ENCODE measurements at places on chromosomes 6 and 20.

DNA sequence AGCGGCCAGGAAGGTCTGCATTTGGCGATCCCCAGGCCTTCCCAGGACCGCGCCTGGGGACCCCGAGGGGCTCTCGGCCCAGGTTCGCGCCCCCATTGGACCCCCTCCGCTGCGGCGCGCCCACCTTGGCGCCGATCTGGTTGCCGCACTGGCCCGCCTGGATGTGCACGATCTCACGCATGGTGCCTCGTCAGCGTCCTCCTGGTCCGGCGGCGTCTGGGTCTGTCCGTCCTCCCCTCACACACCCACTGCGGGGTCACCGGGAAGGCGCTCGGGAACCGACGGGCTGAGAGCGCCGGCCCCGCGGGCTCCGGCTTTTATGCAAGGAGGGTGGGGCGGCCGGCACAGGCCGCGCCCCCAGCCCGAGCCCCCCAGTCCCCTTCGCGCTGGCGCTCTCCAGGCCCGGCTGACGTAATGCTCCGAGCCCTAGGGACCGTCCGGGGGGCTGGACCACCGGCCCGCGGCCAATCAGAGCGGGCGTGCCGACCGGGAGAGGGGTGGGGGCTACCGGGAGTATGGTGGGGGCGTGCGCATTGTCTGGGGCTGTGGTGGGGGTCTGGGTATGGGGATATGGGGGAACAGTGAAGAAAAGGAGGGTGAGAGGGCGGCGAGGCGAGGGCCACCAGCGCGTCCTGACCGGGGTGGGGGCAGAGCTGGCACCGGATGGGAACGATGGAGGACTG lies at the start of gene TUBB2B:
TSS of gene TUBB2B (minus strand) at position 291 of the 683 bp plus-strand sequence. CDS start at position 181, 110 bp downstream.
- DNase-seq = peak; percentile 96

- no peak for DNase-seq
Observed at GRCh38 chr20:16397086-16397485, 176.2 kb downstream of the KIF16B start.

GRCh38 chr6:45696738-45697137 lies 318.9 kb downstream of the CLIC5 start:
- DNase-seq = no peak

- DNase-seq = no peak
Observed at GRCh38 chr6:112636650-112637262, 289.6 kb downstream of the RFPL4B start.

DNA sequence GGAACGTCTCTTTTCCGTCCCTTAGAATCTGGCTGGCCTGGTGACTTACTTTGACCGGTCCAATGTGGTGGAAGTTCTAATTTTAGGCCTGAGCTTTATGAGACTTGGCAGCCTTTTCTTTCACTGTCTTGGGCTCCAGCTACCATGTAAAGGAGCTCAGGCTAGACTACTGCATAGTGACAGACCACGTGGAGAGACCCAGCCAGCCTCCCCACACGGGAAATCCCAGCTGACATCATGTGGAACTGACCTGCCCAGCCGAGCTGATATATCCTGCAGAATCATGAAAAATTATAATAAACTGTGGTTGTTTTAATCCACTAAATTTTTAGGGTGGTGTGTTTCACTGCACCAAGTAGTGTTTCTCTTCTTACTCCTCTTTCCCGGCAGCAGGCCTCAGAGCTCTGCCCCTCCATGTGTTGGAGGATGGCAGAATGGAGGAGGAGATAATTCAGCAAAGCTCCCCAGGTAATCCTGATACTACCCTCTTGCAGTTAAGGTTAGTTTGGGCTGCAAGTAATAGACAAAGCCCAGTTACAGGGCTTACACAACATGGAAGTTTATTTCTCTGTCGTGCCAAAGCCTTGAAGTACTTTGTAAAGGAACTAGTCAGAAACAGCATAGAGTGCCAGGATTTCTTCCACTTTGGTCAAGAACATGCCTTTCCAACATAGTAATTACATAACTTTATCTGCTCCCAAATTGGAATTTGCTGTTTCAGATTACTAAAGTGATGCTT lies 87.5 kb downstream of the SH3BGRL2 start:
- DNase-seq = no peak

DNA sequence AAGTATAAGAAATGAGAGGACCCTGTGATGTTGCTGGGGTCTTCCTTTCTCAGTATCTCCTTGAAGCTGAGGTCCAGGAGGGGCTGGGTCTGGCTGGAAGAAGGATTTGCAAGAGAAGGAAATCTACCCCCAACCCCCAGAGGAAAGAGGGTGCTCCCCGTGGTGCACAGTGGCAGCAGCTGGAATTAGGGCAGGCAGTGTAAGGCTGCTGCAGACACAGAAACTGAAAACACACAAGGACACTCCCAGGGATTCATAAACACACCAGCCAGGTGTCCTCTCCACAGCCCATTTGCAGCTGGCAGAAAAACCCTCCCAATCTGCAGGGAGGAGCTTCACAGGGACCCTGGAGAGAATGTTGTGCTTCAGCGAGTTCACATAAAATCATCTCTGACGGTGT lies 297.2 kb downstream of the CDH26 start:
- no peak for DNase-seq

DNA sequence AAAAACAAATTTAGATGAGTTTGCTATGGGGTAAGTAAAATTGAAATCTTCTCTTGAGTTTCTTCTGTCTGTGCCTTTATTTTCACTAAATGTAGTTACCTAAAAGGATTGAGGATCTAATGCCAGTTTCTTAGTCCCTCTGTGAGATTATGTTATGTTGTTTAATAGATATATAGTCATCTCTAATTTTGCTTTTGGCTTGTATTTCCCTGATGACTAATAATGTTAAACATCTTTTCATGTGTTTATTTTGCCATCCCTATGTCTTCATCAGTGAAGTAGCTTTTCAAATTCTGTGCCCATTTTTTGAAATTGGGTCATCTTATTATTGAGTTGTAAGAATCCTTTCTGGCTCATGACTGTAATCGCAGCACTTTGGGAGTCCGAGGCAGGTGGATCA lies 13.7 kb downstream of the QRSL1 start:
- DNase-seq = no peak

DNA sequence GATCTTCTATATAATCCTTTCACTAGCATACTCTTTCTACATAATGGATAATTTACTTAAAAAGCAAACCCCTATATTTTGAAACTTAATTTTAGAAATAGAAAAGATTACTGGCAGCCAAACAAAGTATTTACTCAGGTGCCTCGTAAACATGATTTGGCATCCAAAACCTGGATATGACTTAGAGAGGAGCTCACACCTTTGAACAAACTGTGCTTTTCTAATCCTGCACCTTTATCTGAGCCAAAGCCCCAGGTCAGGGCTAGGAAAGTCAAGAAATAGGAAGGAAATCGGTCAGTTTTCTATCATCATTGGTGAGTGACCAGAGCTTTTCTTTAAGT lies 170.9 kb downstream of the PHF3 start:
- no peak for DNase-seq

DNA sequence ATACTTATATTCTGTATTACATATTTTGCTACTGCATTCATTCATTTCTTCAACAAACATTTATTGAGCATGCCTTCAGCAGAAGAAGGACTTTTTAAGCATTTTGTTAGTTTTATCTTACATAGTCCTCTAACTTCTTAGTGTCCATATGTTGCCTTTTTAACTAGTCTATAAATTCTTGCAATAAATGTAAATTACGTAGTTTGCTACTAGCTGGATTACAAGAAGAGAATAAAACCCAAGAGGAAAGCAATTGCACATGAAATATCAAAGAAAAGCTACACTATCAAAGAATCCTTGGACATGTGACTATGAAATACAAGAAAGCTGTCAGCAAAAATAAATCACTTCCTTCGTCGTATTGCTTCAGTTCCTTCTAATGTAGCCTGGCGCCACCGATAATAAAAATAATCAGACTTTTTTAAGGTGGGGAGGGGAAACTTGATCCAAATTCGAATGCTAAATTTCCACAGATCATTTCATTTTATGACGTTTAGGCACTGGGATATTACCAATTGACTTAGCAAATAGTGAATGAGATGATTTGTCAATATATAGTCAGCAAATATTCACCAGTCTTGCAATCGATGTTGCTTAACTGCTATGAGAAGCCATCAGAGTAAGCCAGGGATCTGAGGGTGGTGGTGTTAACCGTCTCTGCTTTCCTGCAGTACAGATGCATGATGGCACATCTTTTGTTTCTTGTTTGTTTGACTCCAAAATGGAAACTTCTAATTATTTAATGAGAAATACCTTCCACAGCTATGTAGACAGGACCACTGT lies 258.7 kb upstream of the EXOC2 start:
- DNase-seq = no peak

DNA sequence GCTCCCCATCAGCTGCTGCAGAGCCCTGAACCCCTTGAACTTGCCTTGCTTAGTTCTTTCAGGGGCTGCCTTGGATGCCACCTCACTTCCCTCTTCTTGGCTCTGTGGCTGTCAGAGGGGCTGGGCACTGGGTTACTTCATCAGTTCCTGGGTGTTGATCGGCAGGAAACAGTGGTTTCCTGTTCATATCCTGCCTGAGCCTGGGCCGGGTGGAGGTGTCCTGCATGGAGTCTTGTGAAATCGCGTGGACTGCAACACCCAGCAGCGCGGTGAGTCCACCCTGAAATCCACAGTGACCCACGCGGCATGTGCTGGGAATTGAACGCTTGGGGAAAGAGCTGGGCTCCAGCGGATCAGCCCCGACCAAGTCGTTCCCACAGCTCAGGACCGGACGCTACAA lies 97.5 kb downstream of the CDH26 start:
- DNase-seq = no peak

- no peak for DNase-seq
Observed at GRCh38 chr20:56403465-56403864, 8.6 kb upstream of the CASS4 start.

DNA sequence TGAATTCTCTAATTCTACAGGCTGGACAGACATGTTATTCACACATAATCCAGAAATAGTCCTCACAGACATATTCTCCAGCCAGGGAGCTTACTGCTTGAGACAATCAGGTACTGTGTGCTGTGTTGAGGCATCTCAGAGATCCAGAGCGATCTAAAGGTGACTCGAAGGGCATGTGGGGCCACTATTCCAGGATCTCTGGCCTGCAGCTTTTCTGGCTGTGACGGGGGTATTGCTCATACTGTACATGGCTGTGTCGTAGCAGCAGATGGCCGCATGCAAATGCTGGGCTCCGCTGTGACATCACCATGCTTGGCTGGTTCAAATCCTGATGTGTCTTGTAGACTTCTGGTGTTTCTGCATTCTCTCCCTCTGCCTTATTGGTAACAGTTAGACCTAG lies 37.8 kb downstream of the CD109 start:
- no peak for DNase-seq

DNA sequence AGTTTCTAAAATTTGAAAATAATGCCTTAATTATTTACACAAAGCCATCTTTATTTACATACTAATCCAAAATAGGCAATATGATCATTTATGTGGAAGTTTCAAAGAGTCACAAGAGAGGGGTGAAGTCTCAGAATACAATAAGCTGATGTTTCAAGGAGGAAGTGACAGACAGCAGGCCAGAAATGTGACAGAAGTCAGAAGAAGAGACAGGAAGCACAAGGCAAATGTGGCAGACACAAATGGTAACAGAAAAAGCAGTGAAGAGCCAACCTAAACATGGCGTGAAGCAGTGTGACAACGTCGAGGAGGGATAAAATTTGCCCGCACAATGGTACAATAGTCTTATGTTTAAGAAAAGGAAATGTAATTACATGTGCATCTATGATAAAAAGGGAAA lies 59.8 kb downstream of the SHPRH start:
- DNase-seq = no peak

GRCh38 chr6:148195511-148195910 lies 147.1 kb upstream of the SASH1 start:
- no peak for DNase-seq

- DNase-seq = no peak
Observed at GRCh38 chr20:32623667-32624157, 38.6 kb upstream of the NOL4L start.

GRCh38 chr20:32282461-32282860 lies 5.0 kb downstream of the KIF3B start:
- no peak for DNase-seq

DNA sequence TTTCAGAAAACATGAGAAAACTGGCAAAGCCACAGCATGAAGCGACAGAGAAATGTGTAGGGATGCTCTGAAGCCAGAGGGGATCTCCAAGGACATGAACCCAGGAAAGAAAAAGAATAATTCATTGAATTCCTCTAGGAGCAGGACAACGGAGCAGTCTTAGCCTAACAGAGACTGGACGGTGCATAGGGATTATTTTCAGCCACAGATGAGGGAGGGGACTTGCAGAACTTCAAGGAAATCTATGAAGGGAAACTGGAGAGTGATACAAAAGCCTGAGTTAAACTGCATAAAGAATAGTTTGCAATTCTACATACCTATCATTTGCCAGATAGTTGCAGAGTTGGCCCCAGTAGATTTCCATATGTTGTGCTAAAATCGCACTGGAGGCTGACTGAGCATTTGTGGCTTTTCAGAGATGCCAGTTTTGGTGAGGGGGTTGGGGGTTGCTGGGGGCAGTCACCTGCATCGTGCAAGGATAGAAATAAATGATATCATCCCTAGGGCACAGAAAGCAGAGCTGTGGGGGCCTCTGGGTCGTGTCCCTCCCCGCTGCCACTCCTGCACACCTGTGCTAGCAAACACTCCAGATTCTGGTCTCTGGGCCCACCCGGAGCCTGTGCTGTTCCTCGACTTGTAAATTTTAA lies 443.2 kb upstream of the JARID2 start:
- DNase-seq = no peak

DNA sequence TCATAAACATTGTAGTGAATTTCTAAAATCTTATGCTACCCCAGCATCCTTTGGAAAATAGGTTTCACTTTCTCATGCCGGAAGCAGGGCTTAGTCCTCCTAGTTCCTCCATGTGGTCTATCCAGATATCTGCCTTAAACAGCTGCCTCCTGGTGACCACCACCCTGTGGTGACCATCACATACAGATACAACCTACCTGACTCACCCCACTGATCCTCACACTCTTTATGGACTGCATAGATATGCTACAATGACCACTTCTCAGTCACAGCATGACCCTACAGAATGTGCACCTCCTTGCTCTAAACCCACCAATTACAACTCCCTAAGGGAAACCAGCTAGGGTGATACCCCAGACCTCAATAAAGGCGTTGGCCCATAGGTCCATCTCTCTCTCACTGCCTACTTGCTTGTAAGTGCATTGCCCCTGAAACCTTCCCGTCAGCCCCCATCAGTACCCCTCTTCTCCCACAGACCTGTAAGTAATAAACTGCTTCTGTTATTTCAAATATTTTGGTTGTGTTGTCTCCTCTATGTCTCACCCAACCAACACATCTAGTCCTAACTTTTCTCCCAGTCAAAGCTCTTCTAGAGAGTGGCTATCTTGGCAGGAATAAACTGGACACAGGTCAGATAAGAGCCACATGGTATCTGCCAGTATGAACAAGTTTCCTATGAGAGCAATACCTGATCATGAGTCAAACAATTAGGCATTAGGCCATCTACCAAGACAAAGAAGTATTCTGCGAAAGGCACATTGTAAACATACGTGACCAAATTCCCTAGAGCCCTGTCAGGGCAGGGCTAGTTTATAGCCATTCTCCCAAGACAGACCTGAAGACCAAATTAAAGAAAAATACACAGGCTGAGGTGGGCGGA lies 39.4 kb upstream of the PLEKHG1 start:
- DNase-seq = no peak

- peak; percentile 77 for DNase-seq
Observed at GRCh38 chr20:41173161-41173721, 35.9 kb downstream of the PLCG1 start.
